ENCODE measurements at places on chromosomes 13 and 19.

DNA sequence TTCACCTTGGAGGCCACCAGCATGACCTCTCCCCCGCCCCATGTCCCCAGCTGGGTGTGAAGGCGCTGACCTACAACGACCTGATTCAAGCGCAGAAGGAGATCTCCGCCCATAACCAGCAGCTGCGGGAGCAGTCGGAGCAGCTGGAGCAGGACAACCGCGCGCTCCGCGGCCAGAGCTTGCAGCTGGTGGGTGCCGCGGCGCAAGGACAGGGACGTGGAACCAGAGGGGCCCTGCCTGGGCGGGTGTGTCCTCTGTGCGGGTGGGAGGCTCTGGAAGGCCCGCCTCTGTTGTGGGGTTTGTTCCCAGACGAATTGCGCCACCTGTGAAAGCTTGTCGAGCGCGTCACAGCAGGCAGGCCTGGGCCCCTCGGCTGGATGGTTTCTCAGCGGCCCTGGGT lies 22.3 kb downstream of the PLEKHJ1 start:
- DNase-seq: no peak

DNA sequence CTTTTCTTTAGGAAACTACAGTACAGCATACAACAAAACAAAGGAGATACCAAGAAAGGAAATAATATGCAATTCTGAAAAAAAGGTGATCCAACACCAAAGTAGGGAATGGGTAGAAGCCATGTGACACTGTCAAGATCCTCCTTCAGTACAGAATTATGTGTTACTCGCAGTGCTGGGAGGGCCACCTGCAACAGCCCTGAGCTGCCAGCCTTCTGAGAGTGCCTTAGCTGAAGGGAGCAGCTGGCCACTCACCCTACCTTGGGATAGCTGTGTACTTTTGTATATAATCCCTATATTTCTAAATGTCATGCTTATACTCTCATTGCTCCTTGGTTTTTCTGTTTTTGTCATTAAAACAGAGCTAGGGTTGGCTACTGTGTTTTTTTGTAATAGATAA lies 1518.2 kb upstream of the PCDH20 start:
- DNase-seq: no peak

- DNase-seq: peak; percentile 74
Measured at GRCh38 chr19:48644839-48645619, 958 bp downstream of the CA11 start.

DNA sequence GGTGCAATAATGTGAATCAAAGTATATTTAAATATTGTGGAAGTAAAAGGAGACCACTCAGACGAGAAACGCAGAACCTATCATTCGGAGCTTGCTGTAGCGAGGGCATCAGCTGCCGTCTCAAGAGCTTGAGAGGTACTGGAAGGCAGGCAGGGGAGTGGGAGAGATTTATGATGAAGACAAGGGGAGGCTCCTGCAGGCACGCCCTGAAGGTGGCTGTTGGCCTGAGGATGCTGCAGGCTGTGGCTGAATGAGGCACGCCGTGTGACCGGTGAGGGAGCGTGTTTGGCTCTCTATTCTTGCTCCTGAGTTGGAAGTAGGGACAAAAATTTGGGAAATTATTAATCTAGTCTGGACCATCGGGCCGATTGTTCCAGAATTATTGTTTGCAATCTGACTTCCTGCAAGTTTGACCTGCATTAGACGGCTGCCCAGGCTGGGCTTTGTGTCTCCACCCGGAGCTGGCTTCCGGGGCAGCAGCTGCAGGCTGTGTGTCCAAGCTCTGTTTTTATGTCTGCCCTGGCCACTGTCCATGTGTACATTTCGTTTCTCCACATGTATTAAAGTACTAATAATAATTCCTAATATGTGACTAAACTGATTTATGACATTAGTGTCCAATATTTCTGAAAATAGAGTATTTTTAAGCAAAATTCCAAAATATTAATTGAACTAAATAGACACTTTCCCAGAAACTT lies 91.1 kb upstream of the ANKRD10 start:
- no peak for DNase-seq

All from NCI-H226 (cell line).